ENCODE measurements at places on chromosomes 2 and 18.

DNA sequence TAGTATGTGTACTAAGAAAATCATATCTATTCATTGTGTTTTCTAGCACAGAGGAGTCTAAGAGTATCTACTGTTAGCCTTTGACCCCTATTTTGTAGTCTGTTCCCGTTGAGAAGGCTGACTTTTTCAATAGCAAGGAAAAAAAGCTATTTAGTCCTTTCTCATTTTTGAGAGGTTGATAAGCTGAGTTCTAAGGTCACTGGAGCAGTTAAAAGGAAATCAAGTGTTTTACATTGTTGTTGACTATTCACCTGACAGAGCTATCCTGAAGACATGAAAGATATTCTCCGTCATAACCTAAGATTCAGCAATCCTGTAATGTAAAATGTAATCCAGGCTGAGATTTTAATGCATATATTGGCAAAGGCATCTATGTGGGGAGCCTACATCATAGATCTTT is 280.3 kb upstream of the NRP2 start:
- DNase-seq: no peak

- no peak for DNase-seq
Measured at GRCh38 chr18:33195795-33196194, 244.7 kb downstream of the CCDC178 start.

- DNase-seq: no peak
Measured at GRCh38 chr2:201084863-201085262, 13.1 kb downstream of the NDUFB3 start.

DNA sequence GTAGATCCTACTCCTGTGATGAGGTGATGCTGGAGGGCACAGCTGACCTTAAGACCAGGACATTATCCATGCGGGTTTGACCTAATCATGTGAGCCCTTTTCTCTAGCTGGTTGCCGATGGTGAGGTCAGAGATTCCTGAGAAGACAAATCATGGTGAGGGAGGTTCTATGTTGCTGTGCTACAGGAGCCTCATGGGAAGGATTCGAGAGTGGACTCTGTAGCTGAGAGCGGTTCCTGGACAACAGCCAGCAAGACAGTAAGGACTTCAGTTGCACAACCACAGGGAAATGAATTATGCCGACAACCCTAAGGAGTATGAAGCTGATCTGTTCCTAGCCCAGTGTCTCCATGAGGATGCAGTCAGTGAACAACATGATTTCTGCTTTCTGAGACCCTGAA is 80.4 kb downstream of the EPB41L3 start:
- no peak for DNase-seq

GRCh38 chr2:221485503-221485870 is 86.6 kb downstream of the EPHA4 start:
- DNase-seq: no peak

GRCh38 chr2:113720167-113720566 is 36.3 kb downstream of the SLC35F5 start:
- DNase-seq: no peak

- DNase-seq: no peak
Measured at GRCh38 chr18:30254331-30254730, 788.2 kb downstream of the DSC3 start.

Data from effector CD4-positive, alpha-beta T cell (primary cell).